Left cardiac atrium (tissue), 4 donors: ENCODE measurements at places on chromosomes 7 and 10.

DNA sequence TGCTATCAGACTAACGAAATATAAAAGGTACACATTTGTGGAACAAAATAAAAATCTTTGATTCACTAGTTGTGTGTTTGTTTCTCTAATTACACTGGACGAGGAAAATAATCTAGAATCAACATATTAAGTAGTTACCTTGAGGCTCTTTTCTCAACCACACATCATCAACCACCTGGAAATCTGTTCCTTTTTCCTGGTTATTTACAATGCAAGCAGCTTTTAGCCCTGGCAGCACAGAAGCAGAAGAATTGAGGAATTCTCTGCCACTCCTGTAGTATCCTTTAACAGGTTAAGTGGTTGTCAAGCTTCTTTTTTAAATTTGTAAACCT is 23.7 kb downstream of the NUP42 start:
- DNase-seq: no peak

DNA sequence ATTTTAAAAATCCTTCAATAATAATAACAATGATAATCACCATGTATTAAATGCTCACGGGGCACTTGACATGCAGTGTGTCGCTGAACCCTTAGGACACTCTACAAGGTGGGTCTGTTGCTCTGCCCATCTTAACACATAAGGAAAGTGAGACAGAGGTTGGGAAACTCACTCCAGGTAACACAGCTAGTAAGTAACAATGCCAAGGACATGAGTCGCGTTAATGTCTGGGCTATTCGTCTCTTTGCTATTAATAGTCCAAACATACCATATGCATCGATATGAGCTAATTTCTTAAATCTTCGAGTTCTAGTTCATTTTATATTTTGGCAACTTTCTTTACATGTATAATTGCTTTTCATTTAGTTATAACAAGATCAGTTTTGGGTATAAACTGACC is 79.5 kb downstream of the BEND7 start:
- no peak for DNase-seq

DNA sequence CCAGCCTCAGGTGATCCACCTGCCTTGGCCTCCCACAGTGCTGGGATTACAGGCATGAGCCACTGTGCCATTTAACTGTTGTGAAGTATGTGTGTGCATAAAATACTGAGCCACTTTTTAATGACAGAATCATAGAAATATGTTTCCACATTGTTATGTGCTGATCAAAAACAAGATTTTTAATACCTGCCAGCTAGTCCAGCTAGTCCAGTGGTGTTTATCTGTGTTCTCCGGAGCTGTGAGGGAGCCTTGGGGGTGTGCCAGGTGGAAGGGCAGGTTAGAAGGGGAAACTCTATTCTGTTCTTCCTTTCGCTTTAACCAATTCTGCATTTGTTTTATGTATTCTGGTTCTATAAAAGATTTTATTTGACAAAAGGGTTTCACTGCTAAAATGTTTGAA is 7.0 kb downstream of the FAM221A start:
- DNase-seq: peak; percentile 26

- no peak for DNase-seq
Measured at GRCh38 chr10:131636841-131637724, 263.7 kb upstream of the PPP2R2D start.

- DNase-seq: no peak
Measured at GRCh38 chr7:8413600-8413999, 19.8 kb upstream of the NXPH1 start.

DNA sequence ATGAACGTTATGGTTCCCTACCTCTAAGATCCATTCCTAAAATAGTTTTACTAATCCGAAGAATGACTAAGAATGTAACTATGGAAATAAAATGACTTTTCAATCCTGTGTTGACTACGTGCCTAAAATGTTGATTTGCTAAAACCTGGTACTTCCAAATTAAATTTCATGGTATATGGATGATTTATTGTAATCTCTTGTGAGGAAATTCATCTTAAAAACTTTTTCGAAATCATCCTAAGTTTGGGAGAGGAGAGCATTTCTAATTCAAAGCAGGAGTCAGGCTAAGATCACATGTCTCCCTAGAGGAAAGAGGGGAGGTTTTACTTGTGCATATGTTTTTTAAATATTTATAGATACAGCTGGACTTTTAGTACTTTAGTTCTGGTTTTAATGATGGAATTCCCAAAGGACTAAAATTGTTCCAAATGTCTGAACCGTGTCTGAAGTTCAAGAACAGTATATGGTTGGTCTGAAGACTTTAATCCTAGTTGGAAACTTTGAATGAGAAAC is 483.9 kb downstream of the AUTS2 start:
- DNase-seq: no peak

DNA sequence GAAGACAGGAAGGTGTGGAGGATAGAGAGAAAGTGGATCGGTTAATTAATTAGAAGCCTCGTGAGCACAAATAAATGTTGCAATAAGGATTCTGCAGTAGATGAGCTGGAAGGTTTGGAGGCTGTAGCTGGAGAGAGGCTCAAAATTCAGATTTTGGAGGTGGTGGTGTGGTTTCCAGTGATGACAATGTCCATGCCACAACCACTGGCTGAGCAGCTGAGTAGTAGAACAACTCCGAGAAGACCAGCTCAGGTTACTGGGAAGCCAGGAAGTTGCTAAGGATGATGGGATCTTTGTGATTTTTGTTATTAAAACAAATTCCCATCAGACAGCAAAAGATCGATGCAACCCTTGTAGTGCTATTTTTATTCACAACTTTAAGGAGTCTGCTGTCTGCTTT is 7.7 kb downstream of the SLC26A4 start:
- no peak for DNase-seq

DNA sequence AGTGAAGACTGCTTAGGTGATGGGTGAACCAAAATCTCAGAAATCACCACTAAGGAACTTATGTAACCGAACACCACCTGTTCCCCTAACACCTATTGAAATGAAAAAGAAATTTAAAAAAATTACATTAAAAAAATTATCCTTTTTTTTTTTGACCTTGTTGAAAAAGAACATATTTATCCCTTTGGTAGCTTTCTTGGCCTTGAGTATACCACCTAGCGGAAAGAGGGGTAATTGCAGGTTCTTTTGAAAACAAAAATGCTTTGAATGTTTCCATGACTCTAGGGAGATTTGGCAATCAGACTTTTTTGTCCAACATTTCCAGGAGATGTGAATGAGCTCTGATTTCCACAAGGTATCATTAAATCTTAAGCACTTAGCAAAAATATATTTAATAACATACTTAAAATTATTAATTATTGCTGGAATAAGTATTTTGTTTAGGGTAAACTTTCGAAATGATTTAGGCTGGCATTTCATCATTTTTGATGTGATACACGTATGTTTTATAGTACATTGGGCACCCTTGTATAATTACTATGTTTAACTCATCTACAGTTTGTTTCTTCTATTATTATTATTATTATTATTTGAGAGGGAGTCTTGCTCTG is 47.0 kb upstream of the ELMO1 start:
- DNase-seq: no peak

DNA sequence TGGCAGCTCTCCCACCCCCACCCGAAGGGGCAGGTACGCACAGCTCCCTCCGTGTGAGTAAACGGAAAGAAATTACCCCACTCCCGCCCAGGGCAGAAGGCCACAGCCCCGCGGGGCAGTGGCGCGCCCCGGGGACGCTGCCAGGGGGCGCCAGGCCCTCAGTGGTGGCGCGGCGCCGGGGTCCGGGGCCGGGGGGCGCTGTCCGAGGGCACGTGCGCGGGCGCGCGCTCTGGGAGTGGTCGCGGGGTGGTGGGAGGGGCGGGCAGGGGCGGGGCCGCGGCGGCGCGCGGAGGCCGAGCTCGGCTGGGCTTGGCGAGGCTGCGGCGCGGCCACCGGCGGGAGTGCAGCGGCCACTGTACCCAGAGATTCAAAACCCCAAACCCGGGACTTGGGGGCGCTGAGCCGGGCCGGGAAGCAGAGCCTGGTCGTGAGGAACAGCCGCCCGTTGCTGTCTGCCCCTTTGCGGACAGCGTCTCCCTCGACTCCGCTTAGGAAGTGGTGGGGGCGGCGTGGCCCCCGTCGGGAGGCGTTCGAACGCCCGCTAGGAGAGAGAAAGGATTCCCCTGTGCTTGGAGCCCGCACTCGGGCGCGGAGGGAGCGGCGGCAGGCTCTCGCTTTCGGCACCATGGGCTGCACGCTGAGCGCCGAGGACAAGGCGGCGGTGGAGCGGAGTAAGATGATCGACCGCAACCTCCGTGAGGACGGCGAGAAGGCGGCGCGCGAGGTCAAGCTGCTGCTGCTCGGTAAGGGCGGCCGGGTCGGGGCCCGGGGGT is at the start of gene GNAI1:
GNAI1 (plus strand) TSS at position 296 of the 773 bp plus-strand sequence; CDS start at position 626, 330 bp downstream.
- peak; percentile 68 for DNase-seq

- no peak for DNase-seq
Measured at GRCh38 chr7:19378345-19378714, 233.1 kb upstream of the FERD3L start.

GRCh38 chr7:100632951-100633717 is 8.2 kb downstream of the TFR2 start:
- DNase-seq: peak; percentile 55

DNA sequence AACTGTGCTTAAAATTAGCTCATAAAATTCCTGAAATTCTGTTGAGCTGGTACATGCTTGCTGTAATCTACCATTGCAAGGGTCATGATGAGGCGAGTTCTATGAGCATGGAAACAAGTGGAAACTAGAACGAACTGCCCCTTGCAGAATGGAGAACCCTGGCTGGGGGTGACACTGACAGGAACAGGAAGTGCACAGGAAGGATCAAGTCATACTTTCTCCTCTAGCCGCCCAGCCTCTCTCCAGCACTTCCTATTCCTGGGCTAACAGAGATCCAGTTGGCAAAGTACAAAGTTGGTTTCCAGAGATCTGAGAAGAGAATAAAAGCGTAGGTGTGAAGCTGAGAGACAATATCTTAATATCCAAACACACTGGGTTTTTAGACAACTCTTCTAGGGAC is 414.2 kb upstream of the PODXL start:
- DNase-seq: no peak

- DNase-seq: no peak
Measured at GRCh38 chr7:42012786-42013360, 224.1 kb downstream of the GLI3 start.

DNA sequence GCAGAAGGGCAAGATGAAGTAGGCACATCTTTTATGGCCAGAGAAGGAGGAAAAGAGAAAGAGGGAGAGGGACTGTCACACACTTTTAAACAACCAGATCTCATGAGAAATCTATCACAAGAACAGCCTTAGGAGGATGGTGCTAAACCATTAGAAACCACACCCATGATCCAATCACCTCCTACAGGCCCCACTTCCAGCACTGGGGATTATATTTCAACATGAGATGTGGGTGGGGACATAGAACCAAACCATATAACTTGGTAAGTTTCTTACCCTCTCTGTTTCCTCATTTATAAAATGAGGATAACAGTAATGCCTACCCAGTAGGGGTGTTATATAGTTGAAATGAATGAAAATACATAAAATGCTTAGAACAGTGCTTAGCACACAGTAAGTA is 66.0 kb downstream of the CHCHD3 start:
- no peak for DNase-seq

GRCh38 chr10:69629897-69630650 is at the start of gene FAM241B:
Gene FAM241B, plus strand, starts transcription at chr10:69630247. Its CDS starts 1,497 bp downstream, at chr10:69631744.
- DNase-seq: peak; percentile 72

GRCh38 chr10:122486406-122487080 is 25.2 kb downstream of the HTRA1 start:
- DNase-seq: no peak

DNA sequence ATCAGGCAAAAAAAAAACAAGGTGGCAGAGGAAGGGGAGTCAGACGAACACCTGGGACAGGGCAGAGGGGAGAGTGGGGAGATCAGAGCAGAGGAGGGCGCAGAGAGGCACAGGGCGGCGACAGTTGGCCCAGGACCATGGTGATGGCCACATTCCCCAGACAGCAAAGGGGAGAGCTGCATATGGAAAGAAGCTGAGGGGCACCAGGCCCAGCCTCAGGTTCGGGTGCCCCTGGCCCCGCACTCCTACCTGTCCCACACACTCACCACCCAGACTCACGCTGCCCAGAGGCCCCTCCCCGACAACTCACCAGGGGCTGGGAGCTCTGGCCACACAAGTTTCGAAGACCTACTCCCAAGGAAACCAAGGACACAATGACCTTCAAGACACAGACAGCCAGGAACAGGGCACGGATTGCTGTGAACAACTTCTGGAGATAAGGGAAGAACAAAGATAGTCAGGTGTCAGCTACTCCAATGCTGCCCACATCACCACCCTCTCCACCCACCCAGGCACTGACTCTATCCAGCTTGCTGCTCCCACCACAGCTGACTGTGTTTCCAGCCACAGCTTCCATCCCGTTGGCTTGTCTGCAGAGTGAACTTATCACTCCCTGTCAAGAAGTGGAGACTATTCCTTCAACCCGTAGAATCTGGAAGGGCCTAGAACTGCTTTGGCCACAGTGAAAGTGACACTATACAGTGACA is 8.3 kb downstream of the TMEM176B start:
- DNase-seq: no peak

DNA sequence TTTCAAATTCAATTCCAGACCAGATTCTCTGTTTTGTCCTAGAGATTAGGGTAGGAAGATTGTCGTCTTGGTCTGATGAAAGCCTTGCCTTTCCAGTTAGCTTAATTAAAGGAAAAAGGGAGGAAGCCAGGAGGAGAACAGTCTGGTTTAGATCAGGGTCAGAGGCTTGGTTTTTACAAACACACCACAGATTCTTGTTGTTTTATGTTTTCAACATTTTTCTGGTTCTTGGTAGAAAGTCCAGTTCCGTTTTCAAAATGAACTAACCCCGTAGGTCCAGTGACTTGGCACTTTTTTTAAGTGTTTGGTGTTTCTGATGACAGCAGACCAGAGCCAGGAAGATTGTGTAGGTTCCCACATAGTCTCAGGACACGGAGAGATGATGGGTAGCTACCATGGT is 167.1 kb upstream of the INHBA start:
- DNase-seq: no peak

GRCh38 chr7:55792048-55792447 is 70.5 kb downstream of the SEPTIN14 start:
- no peak for DNase-seq

- DNase-seq: no peak
Measured at GRCh38 chr10:35006836-35007235, 83.3 kb downstream of the CUL2 start.

GRCh38 chr10:32226624-32227023 is 120.3 kb downstream of the EPC1 start:
- DNase-seq: no peak

DNA sequence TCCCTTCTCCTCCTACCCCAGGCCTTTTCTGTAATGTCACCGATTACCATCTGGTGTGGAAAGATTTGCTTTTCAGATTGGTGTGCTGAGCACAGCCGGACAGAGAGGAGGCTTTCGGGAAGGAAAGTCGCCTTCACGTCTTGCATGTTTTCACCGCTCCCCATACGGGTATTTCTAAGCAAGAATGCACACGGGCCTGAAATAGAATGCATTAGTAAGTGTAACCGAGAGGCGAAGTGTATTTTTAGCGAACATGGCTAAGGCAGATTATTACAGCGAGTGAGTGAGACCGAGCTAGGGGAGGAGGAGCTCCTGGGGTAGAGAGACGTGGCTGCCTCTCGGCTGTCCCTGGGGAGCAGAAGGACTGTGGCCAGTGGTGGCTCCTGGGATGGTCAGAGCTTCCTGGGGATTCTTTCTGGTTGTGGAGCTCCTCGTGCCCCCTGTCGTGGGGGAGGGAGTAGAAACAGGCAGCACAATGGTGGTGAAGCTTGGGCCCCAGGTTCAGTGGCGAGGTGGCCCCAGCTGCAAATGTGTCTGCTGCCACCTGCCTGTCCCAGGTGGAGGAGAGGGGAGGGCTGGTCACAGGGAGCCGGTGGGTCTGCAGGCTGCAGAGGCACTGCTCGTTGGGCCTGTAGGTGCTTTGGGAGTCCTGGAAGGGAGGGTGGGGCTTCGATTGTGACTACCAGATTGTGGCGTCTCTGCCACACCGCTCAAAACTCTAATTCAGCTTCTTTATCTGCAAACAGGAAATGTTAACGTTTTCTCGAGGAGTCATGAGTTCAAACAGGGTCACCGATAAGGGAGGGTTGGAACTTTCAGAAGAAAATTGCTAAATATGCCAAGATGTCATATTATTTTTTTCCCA is 135.8 kb downstream of the CAMK1D start:
- DNase-seq: peak; percentile 43
